ENCODE measurements at places on chromosomes 6 and 20.

- no peak for DNase-seq
- no peak overlapping the region for H3K4me3 ChIP-seq
- H3K36me3 ChIP-seq: no peaks in the 10 kb centered on the region
- no peaks in the 10 kb centered on the region for H3K4me1 ChIP-seq
These were observed 24.6 kb downstream of the CEBPB start for GRCh38 chr20:50215101-50215690.

GRCh38 chr6:156776840-156777576 is at the start of gene ARID1B:
Gene ARID1B (plus strand): TSS chr6:156777378. CDS start chr6:156777681, 303 bp downstream.
- H3K27ac ChIP-seq: peak within 1 kb of the TSS; percentile 99
- no peaks in the 10 kb centered on the region for H3K36me3 ChIP-seq
- H3K4me3 ChIP-seq: peak within 1 kb of the TSS; percentile 81
- no peaks in the 10 kb centered on the region for H3K27me3 ChIP-seq
- peak; percentile 88 for DNase-seq

- DNase-seq: no peak
- H3K36me3 ChIP-seq: no peaks in the 10 kb centered on the region
These were observed 13.6 kb downstream of the TNXB start for GRCh38 chr6:32095338-32096086.

- H3K4me1 ChIP-seq: no peaks in the 10 kb centered on the region
- H3K4me3 ChIP-seq: no peak within 1 kb of the TSS
- no peaks in the 10 kb centered on the region for H3K36me3 ChIP-seq
These were observed at the start of gene HLA-DPB1 for GRCh38 chr6:33075568-33076405. Gene HLA-DPB1 (plus strand): TSS chr6:33075990. CDS start chr6:33076042, 52 bp downstream.

GRCh38 chr6:21747441-21747840 is 153.9 kb downstream of the SOX4 start:
- no peak overlapping the region for H3K27ac ChIP-seq
- no peaks in the 10 kb centered on the region for H3K36me3 ChIP-seq
- H3K27me3 ChIP-seq: no peaks in the 10 kb centered on the region
- DNase-seq: no peak

DNA sequence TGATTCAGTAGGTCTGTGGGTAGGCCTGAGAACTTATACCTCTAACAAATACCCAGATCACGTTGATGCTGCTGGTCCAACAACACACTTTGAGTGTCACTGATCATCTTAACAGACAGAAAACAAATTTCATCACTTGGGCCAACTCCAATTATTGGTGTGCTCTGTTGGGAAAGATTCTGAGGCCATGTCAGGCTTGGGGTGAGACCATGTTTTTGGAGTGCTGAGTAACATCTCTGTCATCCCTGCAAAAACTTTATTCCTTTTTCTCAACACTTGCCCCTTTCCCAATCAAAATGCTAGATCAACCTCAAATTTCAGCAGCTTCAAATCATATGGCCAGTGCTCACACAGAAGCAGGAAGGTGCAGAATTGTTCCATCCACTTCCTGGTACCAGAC is 108.8 kb upstream of the TENT5A start:
- H3K36me3 ChIP-seq: no peaks in the 10 kb centered on the region
- DNase-seq: no peak
- no peak overlapping the region for H3K4me3 ChIP-seq
- no peaks in the 10 kb centered on the region for H3K4me1 ChIP-seq
- H3K27ac ChIP-seq: no peak overlapping the region

DNA sequence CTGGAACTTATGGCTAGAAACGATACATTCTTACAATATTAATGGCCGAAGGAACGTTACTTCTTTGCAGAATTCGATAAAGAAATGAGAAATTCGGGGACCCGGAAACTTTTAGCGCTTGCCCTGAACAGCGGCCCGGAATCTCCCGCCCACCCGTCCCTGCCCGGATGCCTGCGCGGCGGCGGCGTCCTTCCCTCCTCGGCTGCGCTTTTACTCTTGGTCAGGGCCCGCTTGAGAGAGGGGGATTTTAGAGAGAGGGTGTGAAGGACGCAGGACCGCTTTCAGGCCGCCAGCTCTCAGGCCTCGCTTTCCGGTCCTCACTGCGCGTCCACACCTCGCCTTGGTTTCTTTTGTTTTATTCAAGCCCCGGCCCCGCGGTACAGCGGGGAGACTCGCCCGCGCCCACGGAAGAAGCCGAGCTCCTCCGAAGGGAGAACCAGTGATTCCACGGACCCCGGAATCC is 243.7 kb downstream of the ARID1B start:
- H3K4me1 ChIP-seq: peaks cover 25% of the 10 kb centered on the region
- H3K36me3 ChIP-seq: no peaks in the 10 kb centered on the region
- no peaks in the 10 kb centered on the region for H3K27me3 ChIP-seq
- DNase-seq: peak; percentile 83
- peak overlapping the region; percentile 82 for H3K4me3 ChIP-seq
- peak overlapping the region; percentile 98 for H3K27ac ChIP-seq

- H3K4me1 ChIP-seq: no peaks in the 10 kb centered on the region
- H3K27me3 ChIP-seq: no peaks in the 10 kb centered on the region
- DNase-seq: no peak
- no peak overlapping the region for H3K4me3 ChIP-seq
- H3K36me3 ChIP-seq: no peaks in the 10 kb centered on the region
These were observed 52.6 kb downstream of the FIG4 start for GRCh38 chr6:109743739-109744138.

DNA sequence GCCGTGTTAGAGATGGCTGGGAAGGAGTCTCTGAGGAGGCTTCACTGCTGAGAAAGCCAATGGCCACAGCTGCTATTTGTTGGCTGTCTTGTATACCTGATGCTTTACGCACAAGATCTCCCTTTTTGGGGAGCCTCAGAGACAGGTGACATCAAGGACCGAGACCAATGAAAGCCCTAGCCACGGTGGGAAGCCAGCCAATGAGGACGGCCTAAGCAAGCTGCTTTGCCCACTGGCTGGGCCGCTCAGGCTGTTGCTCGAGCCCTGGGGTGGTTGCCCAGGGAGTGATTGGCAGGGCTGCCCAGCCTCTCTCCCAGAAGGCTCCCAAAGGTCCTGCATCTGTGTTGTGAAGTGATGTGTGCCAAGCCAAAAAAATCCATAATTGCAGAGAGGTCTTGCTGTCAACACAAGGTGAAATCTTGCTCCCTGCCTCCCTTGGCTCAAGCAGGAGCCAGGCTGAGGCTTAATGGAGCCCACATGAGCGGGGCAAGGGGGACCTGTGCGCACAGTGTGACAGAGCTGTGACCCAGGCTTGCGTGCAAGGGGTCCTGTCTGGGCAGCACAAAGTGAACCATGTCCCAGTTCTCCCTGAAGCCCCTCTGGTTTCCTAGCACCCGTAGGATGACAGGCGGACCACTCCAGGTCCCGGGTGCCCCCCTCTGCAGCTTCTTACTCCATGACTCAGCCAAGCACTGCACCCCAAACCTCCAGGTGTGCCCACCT is 4.3 kb downstream of the MMP24OS start:
- no peak overlapping the region for H3K27ac ChIP-seq
- no peaks in the 10 kb centered on the region for H3K27me3 ChIP-seq

DNA sequence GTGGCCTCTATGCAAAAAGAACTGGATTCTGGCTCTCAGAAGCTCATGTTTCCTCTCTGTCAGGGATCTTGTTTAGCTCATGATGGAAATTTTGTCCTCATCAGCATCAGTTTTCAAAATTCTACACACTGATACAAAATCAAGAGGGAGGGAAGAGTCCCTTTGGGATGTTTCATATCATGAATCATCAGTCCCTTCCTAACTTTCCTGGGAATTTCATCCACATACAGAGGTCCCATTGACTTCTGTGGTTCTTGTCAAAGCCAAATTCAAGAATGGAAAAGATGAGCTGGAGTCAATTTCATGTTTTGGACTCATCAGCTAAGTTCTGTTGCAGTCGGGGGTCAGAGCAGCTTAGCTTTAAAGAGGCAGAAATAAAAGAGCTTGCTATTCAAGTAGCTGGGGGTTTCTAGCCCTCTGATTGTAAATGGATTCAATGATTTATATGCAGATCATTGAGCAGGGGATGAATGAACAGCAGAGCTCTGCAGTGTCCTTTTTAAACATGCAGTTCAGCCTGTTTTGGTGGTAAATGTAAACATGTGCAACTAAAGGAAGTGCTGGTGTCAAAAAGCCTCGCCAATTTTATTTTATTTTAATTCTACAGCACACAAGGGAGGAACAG is 21.3 kb upstream of the TMEM14A start:
- no peaks in the 10 kb centered on the region for H3K36me3 ChIP-seq
- DNase-seq: no peak
- no peaks in the 10 kb centered on the region for H3K4me1 ChIP-seq
- H3K27me3 ChIP-seq: no peaks in the 10 kb centered on the region

DNA sequence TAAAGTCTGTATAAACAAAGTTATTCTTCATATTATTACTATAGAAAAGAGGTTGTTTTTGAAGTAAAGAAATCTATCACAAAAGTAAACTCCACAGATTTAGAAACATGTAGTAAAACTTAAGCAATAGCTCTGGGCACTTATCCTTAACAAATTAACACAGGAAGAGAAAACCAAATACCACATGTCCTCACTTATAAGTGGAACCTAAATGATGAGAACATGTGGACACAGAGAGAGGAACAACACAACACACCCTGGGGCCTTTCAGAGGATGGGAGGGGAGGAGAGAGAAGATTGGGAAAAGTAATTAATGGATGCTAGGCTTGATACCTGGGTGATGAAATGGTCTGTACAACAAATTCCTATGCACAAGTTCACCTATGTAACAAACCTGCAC is 57.2 kb downstream of the C6orf58 start:
- DNase-seq: no peak
- H3K27me3 ChIP-seq: no peaks in the 10 kb centered on the region
- no peak overlapping the region for H3K27ac ChIP-seq
- no peaks in the 10 kb centered on the region for H3K36me3 ChIP-seq
- no peak overlapping the region for H3K4me3 ChIP-seq

DNA sequence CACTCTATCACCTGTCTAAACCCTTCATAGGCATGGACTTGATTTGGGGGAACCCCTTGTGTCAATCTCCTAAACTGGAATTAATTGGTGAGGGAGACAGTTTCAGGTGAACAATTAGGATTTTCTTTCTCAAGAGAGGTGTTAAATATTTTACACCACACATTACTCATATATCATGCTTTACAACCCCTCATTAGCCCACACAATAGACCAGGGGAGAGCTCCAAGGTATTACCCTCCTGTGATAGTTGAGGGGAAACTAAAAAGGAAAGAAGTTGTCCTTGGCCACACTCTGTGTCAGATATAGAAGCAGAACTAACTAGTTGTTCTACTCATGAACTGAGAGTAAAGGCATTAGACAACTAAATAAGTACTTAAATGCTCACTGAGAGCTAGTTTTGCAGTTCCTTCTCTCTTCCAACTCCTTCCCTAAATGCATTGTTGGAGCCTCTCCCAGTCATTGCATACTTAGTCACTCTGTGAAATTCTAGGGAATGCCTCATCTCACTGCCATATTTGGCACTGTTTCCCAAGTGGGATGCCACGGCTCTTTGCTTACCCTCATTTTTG is 183.7 kb upstream of the CEP162 start:
- H3K27me3 ChIP-seq: no peaks in the 10 kb centered on the region
- no peak overlapping the region for H3K27ac ChIP-seq
- H3K4me3 ChIP-seq: no peak overlapping the region
- no peaks in the 10 kb centered on the region for H3K4me1 ChIP-seq
- DNase-seq: no peak

- H3K4me1 ChIP-seq: no peaks in the 10 kb centered on the region
- H3K27ac ChIP-seq: no peak overlapping the region
- no peaks in the 10 kb centered on the region for H3K36me3 ChIP-seq
- no peaks in the 10 kb centered on the region for H3K27me3 ChIP-seq
These were observed 60.8 kb downstream of the ECT2L start for GRCh38 chr6:138856654-138857053.

DNA sequence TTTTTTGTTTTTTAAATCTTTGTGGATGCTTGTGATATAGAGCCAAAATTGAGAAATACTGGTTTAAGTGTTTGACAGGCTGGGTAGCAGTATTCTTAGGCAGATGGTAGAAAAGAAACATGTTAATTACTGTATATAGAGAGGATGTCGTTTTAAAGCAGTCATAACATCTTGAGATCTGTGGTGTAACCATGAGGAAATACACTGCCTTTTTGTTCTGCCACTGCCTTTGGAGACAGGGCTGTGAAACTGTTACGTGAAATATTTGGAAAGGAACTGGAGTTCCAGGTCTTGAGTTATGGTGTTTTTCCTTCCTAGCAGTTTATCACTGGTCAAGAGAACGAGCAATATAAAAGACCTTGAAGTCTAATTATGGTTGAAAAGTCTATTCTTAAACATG is 19.5 kb downstream of the STXBP5 start:
- H3K4me1 ChIP-seq: peaks cover 4% of the 10 kb centered on the region
- no peaks in the 10 kb centered on the region for H3K27me3 ChIP-seq
- H3K4me3 ChIP-seq: no peak overlapping the region
- no peak overlapping the region for H3K27ac ChIP-seq
- no peaks in the 10 kb centered on the region for H3K36me3 ChIP-seq

DNA sequence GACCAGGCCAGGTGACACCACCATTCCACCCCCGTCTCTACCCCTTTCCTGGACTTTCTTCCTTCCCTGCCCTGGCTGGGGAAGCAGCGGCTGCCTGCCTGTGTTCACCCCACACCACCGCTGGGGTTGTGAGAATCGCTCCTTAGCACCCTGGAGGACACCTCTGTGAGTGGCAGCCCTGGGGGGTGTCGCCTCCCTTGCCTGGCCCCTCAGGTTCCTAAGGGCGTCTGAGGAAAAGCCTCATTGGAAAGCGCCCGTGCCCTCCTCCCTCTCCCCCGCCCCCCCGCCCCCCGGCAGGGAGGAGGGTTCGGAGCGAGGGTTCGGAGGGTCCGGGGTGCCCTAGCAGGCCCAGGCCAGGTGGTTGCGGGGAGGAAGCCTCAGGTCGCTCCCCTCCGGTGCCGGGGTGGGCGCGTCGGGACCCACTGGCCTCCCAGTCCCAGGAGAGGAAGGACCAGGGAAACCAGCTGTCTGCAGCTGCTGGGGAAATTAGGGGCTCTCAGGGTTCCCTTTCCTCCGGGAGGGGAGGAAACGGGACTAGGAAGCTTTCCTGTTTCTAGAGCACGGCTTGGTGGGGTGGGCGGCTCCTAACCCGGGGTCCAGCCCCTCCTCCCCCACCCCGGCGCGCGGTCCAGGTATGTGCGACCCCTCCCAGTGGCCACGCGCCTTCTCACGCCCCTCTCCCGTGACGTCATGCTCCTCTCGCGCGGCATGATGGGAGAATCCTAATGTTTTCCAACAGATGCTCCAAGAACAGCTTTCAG is at the start of gene PHACTR3:
PHACTR3 (plus strand) TSS at position 760 of the 761 bp plus-strand sequence. CDS start 475 bp downstream, outside the sequence.
- H3K4me3 ChIP-seq: no peak within 1 kb of the TSS
- H3K36me3 ChIP-seq: no peaks in the 10 kb centered on the region
- no peak within 1 kb of the TSS for H3K27ac ChIP-seq

- H3K4me3 ChIP-seq: no peak overlapping the region
- H3K27ac ChIP-seq: no peak overlapping the region
- H3K4me1 ChIP-seq: peaks cover 5% of the 10 kb centered on the region
- H3K27me3 ChIP-seq: no peaks in the 10 kb centered on the region
These were observed 64.0 kb downstream of the KIF13A start for GRCh38 chr6:17923401-17923863.

GRCh38 chr20:6295867-6296256 is 173.0 kb upstream of the FERMT1 start:
- no peaks in the 10 kb centered on the region for H3K4me1 ChIP-seq
- no peak for DNase-seq
- H3K27me3 ChIP-seq: no peaks in the 10 kb centered on the region
- H3K27ac ChIP-seq: no peak overlapping the region
- H3K36me3 ChIP-seq: no peaks in the 10 kb centered on the region
- H3K4me3 ChIP-seq: no peak overlapping the region
